ENCODE measurements at places on chromosomes 3 and 15.

DNA sequence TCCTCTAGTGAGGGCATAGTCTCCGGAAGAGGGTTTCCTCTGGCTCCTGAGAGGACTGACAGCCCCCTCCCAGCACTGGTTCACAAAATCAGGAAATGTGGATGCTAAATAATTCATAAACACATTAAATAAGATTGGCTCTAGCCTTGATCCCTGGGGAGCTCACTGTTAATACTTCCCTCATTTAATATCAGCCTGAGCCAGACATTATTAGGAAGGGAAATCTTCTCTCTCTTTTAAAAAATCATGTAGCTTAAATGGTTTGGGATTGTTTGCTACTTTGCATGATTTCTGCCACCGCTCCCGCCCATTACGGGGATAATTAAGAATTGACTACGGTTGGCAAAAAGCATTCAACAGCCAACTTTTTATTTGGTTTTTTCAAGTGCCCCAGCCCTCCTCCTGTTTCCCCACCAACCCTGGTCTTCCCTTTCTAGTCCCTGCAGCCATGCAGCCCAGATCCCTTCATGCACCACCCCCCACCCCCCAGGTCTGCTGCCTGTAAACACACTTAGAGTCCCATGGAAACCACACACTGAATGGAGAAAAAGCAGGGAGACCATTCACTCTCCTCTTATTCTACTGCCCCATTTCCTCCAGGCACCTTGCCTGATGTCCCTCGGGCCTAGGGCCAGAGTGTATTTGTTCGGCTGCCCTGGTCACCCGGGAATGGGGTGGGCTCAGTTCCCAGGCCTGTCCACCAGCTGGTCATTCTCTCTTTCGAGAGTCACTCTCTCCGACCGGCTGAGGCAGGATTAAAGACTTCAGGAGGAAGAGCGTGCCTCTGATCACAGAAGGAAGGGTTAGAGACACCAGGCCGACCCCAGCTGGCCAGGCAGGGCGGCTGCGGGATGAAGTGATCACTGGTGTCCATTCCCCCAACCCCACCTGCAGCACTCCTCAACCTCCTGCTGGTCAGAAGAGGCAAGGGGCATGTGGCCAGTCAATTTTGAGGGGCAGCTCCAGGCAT is 45.1 kb downstream of the SEMA5B start:
- DNase-seq = no peak

DNA sequence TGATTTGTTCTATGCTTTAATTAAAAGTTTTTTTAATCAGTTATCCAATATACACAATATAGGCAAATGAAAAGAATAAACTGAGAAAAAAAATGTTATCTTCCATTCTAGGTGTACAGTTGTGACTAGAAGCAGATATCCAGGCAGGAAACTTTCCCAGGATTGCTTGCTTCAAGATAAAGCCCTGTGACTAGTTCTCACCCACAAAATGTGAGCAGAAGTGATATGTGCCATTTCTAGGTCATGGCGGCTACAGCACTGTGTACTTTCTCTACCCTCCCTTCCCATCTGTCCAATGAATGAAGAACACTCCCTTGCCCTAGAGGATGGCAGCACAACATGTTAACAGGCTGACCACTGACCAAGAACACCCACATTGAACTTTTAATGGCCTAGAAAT is 110.5 kb upstream of the STT3B start:
- no peak for DNase-seq

GRCh38 chr3:43411429-43411828 is 125.1 kb downstream of the SNRK start:
- DNase-seq = no peak

- DNase-seq = no peak
These were observed 925 bp upstream of the PSTPIP1 start for GRCh38 chr15:76994001-76994400.

DNA sequence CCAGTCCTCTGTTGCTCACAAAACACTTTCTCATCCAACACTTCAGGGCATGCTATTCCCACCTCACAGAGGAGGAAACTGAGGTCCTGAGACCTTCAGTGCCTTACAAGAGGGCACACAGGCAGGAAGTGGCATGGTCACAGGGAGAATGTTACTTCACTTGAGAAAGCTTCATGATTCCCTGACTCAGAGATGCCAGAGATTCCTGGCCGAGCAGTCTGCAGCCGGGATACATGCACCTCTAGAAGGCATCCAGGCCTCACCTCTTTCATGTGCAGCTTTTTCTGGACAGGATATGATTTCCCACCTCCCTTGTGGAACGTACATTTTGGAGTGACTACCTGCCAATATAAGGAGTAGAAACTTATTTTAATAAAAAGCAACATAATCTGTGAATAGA is 2.8 kb upstream of the SST start:
- DNase-seq = no peak

DNA sequence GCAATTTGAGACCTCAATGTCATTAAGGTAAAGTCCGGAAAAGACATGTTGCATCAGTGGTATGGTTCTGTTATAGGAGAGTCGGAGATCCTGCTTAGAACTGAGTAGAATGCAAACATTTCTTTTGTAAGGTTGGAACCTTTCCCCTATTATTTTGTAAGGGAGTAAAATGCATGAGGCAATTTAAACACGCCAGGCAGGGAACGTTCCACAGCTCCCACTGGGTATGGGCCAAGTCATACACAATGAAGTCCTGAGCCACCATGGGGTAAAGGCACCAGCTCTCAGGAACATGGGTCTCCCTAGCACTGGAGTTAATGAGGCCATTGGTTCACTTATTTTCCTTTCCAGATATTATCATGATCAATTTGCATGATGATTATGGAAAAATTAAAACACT is 116.6 kb upstream of the NR2F2 start:
- no peak for DNase-seq

DNA sequence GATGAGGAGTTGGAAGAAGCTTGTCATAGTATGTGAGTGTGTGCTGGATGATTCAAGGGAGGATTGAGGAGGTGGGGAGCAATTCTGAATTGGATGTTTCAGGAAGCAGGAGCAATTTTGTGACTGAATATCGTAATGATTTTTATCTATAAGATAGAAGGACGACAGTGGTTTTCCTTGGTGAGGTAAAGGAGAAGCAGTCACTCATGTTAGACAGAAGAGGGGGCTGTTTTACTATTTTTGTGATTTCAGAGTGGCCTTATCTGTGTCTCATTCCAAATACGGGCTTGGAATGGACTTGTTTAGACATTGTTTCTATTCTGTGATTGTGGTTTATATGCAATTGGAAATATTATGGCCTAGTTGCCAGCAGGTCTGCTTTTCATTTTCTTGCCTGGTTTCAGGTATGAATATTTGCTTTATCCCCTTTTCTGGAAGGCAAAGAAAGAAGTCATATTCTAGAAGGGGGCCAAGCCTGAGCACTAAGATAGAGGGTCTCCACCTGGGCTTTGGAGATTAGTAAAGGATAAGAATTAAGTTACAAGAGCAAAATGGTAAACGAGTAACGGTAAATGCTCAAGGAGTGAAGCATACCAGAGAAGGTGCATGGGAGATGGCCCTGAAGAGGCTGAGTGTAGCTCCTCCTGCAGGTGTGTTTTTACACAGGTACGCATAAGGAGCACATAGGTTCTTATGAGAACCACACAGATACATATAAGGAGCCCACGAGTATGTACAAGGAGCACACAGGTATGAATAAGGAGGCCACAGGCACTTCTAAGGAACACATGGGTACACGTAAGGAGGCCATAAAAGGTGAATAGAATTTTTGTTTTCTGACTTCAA is 124.6 kb upstream of the KCNAB1 start:
- no peak for DNase-seq

DNA sequence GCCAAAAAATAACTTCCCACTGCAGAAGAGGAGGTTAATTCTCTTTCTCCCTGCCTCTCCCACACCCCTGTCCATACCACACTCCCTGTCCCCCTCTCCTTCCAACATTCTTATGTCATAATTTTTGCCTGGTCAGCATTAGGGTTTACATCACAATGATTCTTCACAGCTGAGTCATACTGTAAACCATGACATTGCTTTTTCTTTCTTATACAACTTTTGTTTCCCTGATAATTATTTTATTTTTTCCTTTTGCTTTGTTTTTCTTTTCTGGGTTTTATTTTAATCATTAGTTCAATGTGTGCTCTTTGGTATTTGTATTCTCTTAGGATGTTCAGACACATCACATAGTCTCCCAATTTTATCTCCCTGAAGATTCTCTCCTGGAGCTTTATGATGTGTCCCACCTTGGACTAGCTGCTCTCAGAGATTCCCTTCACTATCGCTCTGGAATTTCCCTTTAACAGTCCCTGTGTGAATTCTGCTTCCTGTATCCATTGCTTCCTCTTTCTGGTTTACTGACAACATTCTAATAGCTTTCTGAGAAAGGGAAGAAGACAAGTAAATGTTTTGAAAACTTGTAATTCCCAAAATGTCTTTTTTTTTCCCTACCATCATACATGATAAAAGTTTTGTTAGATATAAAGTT is 70.7 kb downstream of the SOX2 start:
- DNase-seq = no peak

GRCh38 chr3:62415312-62415801 is 42.0 kb upstream of the FEZF2 start:
- DNase-seq = no peak

GRCh38 chr15:89448825-89449224 is 47.6 kb downstream of the RHCG start:
- no peak for DNase-seq

- no peak for DNase-seq
These were observed 1.6 kb upstream of the LRRC31 start for GRCh38 chr3:169871129-169871886.

GRCh38 chr3:69602112-69602511 is 137.2 kb upstream of the MITF start:
- no peak for DNase-seq

GRCh38 chr3:155428563-155428962 is 135.1 kb upstream of the STRIT1 start:
- DNase-seq = no peak

- DNase-seq = no peak
These were observed 61.9 kb downstream of the EIF3J start for GRCh38 chr15:44598892-44599291.

GRCh38 chr3:99891610-99892285 is 74.1 kb downstream of the CMSS1 start:
- no peak for DNase-seq

GRCh38 chr15:28929200-28929599 is 43.4 kb downstream of the APBA2 start:
- no peak for DNase-seq

DNA sequence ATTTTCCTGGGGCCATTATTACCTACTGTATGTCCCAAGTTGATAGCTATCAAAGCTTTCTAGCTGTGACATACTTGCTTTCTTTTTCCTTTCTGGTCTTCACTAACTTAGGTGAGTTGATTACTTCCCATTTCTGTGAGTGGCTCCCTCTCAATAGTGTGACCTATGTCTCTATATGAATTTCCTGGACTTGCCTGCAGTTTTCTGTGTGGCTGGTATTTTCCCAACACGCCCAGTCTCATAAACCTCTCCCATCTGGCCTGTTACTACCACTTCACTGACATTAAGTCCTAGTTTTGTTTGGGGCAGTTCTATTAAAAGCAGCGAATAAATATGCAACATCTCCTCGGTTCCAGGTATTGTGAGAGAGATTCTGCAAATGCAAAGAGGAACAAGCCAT is 671.2 kb downstream of the SI start:
- no peak for DNase-seq

DNA sequence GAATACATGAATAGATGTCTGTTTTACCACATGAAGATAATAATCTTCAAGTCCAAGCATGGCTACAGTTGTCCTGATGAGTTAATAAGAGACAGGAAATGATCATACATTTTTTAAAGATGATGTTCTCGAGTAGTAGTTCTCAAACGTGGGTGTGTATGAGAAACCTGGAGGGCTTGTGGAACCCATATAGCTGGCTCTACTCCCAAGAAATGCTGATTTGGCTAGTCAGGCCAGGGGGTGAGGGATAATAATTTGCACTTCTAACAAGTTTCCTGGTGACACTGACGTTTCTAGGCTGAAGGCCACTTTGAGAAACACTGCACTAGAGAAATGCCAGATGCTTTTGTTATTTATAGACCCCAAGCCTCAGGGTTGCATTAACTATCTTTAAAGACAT is 37.0 kb downstream of the ROPN1B start:
- DNase-seq = no peak

DNA sequence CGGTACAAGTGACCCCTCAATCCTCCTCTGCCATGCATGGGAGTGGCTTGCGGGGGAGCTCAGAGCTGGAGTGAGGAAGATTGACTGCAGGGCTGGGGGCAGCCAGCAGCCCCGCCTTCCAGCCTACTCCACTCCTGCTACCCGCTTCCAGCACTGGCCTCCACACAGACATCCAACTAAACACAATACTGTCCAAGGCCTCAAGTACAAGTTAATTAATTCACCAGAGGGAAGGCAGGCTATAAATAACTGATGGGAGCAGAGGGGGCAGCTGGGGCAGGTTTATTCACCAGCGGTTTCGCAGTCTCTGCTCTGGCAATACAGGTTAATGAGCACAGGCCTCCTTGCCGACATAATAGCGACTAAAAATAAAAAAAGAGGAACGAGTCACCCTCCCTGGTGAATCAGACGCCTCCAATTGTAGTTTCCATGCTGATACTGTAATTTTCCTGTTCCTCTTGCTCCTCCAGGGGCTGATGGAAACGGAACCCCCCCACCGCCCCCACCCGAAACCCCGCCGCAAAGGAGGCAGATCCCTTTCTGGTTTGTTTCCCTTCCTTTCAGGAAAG is 166.4 kb upstream of the TLE3 start:
- no peak for DNase-seq

DNA sequence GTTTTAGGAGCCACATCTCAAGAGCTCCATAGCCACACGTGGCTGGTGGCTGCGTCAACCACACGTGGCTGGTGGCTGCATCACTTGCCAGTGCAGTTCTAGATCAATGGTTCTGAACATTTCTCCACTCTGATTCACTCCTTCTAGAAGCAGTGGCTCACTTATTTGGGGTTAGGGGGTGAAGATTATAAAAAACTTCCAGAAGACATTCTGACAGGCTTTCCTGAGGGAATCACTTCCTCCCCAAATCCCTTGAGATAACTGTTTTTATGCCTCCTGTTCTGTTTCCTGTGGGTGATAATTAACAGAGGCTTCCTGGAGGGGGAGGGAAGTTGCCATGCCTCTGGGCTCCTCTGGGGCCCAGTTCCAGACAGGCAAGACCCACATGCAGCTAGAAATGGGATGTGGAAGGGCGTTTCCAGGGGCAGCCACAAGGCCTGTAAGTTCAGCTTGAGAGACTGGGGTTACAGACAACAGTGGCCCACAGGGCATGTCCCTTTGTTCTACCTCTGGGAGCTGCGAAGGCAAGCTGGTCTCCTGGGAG is 23.6 kb downstream of the HEG1 start:
- no peak for DNase-seq

DNA sequence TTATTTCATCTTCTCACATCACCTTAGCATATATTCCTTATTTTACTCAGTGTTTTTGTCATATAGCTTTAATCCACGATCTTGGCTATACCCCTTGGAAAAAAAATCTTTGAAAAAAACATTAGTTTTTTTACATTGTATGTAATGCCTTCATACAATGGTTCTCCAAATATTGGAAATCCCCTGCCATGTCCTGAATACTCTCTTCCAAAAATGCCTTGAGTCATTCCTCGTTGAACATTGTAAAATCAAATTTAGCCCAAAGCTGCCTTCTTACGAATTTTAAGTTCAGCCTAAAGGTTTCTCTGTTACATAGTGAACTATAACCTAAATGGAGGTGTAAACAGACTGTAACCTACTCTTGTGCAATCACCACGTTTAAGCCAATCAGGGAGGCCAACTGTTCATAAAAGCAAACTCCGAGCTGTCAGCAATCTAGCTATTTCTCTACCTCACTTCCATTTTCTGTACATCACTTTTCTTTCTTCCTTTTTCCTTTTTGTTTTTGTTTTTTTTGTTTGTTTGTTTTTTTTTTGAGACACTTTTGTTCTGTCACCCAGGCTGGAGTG is 140.1 kb downstream of the ANXA2 start:
- DNase-seq = no peak

GRCh38 chr3:41847679-41848078 is 114.2 kb downstream of the ULK4 start:
- DNase-seq = no peak

All from central memory CD8-positive, alpha-beta T cell (primary cell).